B cell (primary cell): ENCODE measurements at places on chromosomes 4 and X. TPM values are rescaled to one million over a fixed set of nuclear protein-coding genes. Genes with fewer than 3 reads are reported as not detected.

DNA sequence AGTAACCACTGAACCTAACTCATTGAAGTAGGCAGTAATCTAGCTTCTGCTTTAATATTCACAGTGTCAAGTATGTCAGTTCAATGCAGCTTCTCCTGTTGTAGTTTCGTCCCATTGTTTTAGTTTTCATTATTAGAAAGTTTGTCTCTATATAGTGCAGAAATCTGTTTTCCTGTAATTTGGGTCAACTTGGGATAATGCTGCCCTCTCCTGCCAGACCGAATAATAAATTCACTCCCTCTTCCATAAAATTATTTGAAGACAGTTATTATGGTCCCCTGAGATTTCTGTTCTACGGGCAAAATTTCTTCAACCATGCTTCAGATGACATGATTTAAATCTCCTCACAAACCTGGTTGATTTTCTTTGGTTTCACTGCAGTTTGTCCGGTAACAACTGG is 4.6 kb upstream of the LUZP4 start:
- no peak for DNase-seq

Gene KCNE5
- total RNA-seq, result 0.32 and 0.34 TPM in 2 replicates

Gene XAGE1A
- not detected in 2 replicates for total RNA-seq

DNA sequence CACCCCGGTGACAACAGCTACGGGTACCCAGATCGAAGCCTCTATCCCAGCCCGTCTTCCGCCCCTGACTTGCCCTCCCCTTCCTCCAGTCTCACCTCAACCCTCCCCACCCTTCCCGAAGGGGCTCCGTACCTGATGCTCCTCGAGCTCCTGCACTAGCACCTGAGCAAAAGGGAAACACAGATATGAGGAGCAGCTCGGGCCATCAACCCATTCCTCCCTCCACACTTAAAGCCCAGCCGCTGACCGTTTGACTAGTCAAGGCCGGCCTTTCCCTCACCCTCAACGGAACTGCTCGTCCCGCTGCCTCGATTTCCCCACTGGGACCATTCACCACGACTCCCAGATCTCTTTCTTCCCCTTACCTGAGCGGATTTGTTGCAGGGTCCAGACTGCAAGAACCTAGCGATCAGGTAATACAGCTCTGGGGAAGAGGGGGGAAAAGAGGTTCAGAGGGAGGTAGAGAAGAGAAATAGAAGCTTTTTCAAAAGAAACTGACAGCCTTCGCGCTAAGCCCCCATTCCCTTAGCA is 731 bp downstream of the BRWD3 start:
- peak; percentile 56 for DNase-seq

- no peak for DNase-seq
Measured at GRCh38 chrX:3206314-3206713, 140.1 kb downstream of the MXRA5 start.

DNA sequence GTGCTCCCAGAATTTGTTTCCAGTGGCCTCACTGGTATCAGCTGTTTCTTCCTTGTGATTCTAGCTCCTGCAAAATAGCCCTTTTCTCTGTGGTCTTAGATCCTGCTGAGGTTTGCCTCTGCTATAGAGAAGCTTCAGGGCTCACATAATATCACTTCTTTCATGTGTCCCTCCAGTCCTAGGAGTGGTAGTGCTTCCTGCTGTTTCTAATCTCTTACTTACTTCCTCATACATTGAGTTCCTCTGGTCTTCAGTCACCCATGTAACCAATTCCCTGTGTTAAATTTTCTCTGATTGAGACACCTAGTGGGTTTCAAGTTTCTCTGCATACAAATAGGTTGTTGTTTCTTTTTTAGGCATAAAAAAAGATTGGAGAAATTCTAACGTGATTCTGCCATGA is 1567.9 kb downstream of the ARAP2 start:
- no peak for DNase-seq

GRCh38 chr4:177047070-177047850 is 254.5 kb upstream of the VEGFC start:
- DNase-seq, result peak; percentile 43

Gene BMX
- not detected in 2 replicates for total RNA-seq

Gene USP27X
- total RNA-seq, result 5.3 and 6.1 TPM in 2 replicates

Gene HMGN5
- 0.37 and 0.46 TPM in 2 replicates for total RNA-seq

DNA sequence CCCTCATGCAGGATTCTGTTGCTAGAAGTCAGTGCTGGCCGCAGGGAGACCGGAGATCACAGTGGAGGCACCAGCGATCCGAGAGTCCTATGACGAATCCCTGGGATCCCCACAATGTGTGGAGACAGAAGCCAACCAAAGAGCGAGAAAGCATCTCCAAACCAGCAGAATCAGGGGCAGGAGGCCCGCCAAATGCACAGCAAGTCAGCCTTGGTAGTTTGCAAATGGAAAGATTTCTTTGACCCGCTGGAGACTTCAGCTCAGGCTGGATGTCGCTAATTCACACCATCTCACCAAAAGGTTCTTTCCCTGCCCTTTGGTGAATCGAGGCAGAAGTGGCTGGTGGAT is 505 bp upstream of the PKD2 start:
- no peak for DNase-seq

Gene NCAPG
- total RNA-seq, result 0.44 and 0.84 TPM in 2 replicates

Gene RPA4
- 2.6 and 2.7 TPM in 2 replicates for total RNA-seq

Gene CYSLTR1
- total RNA-seq, result 41.7 and 43.4 TPM in 2 replicates

DNA sequence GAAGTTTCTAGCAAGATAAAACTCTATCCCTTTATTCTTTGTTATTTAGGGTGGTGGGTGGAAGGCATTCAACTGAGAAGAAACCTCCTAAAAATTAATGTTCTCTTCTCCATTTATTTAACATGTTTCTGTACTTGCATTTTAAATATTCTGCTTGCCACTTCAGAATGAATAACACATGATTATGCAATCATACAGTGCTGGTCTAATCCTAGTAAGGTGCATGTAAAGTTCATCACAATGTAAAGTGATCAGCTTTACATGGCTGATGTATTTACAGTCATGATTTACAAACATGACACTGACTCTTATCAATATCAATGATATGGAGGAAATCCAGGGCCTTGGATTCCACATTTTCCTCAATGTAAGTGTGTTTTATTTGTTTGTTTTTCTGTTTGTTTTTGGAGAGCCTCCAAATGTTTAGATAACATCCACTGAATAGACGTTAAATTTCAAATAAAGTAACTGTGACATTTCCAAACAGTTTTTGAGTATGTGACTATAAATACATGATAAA is 342.1 kb upstream of the CTSO start:
- no peak for DNase-seq

- DNase-seq, result no peak
Measured at GRCh38 chr4:7171191-7171900, 21.0 kb upstream of the SORCS2 start.

DNA sequence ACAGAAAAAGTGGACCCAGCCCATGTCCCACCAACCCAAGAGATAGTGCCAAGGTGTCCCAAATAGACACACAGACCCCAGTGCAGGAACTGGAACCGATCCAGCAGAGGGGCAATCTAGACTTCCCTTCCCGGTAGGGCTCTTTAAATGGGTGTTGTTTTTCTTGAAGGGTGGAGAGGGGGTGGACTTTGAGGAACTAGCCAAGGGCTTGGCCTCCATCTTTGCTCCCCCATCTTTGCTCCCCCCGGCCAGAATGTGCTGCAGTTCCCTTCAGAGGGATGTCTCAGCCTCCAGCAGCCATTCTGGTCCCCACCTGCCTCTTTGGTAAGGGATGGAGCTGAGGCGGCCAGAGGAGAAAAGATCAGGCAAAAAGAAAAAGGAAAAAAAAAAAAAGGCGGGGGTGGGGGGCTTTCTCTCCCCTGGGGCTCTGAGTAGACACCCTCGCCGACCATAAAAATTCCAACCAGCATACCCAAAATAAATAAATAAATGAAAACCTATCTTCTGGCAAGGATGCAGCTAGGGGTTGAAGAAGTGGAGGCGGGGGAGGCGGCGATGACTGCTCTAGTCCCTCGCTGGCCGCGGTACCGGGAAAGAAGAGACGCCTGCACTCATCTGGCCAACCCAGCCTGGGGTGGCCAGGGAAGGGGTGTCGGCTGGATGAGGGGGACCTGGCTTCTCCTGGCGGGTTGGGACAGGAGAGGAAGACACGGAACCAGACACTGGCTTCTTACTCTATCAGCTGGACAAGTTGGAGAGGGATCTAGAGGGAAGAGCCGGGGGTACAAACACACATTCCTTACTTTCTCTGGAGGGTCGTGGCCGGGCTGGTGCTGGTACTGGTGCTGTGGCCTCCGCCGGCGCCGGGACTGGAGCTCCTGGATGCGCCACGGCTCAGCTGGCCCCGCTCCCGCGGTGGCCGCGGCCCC is 38.5 kb upstream of the IQSEC2 start:
- DNase-seq, result no peak

DNA sequence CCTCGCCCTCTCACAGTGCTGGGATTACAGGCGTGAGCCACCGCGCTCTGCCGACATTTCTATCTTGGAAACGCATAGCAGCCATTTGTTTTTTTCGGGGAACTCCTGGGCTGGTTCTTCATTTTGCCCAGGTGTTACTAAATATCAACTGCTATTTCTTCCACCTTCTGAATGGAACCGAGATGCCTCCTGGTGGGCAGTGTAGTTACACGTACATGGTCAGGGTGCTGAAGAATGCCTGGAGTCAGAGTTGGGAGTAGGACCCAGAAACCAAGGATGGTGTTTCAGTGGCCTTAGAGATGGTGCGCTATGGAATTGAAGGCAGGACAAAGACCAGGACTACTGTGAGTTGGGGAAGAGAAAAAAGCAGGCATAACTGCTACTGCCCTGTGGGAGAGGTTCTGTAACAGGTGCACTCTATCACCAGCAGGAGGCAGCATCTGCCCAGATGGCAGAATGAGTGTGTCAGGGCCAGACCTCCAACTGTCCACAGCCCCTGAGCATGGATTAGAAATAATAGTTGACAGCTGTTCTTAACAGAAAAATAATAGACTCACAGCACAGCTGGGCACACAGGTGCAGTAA is 81.7 kb downstream of the ZC4H2 start:
- DNase-seq, result peak; percentile 7

DNA sequence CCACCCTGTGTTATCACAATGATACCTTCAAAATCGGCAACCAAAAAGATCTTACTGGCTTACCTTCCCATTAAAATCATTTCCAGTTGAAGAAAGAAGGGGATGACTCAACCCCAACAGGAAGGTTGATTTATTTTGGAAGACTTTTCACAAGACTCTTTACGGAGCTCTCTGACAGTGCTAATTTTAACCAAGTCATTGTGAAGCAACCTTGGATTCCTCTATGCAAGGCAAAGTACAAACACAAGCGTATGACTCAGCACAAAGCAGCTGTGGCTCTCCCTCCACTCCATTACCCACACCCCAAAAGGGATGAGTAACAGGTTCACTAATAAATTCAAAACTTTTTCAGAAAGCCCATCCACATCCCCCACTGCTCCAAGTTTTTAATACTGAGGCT is 213.8 kb upstream of the FGF13 start:
- no peak for DNase-seq

GRCh38 chr4:69025191-69025998 is 70.9 kb upstream of the UGT2B7 start:
- DNase-seq, result no peak

Gene MYOZ2
- total RNA-seq, result not detected in 2 replicates

GRCh38 chr4:11011249-11011648 is 326.7 kb upstream of the CLNK start:
- no peak for DNase-seq

DNA sequence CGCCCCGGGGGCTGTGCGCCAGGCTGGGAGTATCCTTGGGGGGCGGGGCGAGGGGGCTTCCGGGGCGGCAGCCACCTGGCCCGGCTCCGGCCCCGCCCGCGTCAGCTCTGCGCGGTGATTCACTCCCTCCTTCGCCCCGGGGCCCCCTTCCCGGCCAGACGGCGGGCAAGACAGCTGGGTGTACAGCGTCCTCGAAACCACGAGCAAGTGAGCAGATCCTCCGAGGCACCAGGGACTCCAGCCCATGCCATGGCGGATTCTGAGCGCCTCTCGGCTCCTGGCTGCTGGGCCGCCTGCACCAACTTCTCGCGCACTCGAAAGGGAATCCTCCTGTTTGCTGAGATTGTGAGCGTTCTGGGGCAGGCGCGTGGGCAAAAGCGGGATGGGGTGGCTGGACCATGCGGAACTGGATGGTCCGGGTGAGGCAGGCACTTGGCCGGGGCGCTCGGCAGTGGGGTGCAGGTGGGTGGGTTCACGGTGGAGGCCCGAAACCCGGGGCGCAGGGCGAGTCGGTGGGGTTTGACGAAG is at the start of gene PLP2:
TSS of gene PLP2 (plus strand) at position 147 of the 528 bp plus-strand sequence. CDS start at position 250, 103 bp downstream.
- DNase-seq, result peak; percentile 66

Gene NAP1L2
- 1.7 and 2.0 TPM in 2 replicates for total RNA-seq

Gene TMSB15C
- total RNA-seq, result 4.5 and 5.4 TPM in 2 replicates

DNA sequence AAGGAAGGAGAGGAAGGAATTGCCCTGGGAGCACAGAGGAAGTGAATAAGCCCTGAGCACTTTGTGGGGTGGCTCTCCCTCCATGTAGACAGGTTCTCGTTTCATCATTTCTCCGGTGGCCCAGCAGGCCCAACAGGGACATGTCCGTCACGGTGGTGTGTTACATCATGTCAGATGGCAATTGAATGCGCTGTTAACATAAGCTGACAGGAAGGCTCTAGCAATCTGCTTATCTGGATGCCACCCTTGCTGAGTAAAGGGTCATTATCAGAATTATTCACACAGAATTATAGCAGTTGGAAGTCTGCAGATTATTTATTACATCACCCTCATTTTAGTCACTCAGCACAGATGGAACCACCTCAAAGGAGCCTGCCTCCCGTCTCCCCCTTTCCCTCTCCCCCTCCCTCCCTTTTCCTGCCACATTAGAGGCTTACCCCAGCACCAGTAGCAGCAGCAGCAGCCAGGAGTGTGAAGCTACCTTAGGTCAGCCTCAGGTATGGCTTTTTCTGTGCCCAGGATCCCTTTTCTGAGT is 124.3 kb upstream of the TRIM2 start:
- DNase-seq, result no peak

DNA sequence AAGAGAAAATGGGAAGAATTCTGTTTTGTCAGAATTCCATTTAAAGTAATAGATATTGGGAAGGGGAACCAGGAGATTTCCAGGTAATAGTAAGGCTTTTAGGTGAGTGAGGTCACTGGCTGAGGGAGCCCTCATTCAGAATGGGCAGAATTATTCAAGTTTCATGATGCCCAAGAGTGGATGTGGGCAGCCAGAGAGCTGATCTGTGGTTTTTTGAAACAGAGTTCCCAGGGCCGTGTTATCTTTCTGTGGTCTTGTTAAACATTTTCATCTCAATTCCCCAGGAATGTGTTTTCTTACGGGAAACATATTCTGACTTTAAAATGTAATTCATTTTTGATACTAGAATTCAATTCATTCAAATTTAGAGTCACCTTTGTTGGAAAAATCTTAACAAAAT is 182.0 kb upstream of the AADAT start:
- DNase-seq, result no peak

Gene TMPRSS11D
- total RNA-seq, result not detected in 2 replicates

Gene SSX2B
- total RNA-seq, result not detected in 2 replicates

DNA sequence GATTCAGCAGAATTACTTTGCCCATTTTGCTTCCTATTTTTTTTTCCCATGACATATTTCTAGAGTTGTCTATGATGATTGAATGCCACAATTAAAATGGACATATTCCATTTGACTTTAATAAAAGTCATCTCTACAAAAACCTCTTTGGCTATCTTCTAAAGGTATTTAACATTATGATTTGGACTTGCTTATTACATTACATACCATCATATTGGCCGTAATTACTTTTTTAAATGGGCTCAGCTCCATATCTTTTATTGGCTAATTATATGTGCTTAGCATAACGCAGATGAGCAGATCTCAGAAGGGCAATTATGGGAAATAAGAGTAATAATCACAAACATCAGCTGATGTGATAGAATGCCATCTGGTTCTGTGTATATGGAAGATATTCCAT is 4.5 kb upstream of the LNX1 start:
- no peak for DNase-seq

- no peak for DNase-seq
Measured at GRCh38 chr4:17932041-17932440, 89.5 kb downstream of the LCORL start.

- no peak for DNase-seq
Measured at GRCh38 chrX:17563076-17563475, 174.2 kb upstream of the SCML1 start.

- DNase-seq, result peak; percentile 63
Measured at GRCh38 chr4:80196922-80197573, at the start of gene PRDM8. Gene PRDM8, plus strand, starts transcription at chr4:80197503. Its CDS starts 2,578 bp downstream, at chr4:80200081.
